ENCODE measurements at places on chromosomes 16 and 17.

- DNase-seq = no peak
Measured at GRCh38 chr17:39229274-39229913, 3.6 kb upstream of the STAC2 start.

GRCh38 chr16:3995001-3995400 lies 114.5 kb upstream of the CREBBP start:
- no peak for DNase-seq

DNA sequence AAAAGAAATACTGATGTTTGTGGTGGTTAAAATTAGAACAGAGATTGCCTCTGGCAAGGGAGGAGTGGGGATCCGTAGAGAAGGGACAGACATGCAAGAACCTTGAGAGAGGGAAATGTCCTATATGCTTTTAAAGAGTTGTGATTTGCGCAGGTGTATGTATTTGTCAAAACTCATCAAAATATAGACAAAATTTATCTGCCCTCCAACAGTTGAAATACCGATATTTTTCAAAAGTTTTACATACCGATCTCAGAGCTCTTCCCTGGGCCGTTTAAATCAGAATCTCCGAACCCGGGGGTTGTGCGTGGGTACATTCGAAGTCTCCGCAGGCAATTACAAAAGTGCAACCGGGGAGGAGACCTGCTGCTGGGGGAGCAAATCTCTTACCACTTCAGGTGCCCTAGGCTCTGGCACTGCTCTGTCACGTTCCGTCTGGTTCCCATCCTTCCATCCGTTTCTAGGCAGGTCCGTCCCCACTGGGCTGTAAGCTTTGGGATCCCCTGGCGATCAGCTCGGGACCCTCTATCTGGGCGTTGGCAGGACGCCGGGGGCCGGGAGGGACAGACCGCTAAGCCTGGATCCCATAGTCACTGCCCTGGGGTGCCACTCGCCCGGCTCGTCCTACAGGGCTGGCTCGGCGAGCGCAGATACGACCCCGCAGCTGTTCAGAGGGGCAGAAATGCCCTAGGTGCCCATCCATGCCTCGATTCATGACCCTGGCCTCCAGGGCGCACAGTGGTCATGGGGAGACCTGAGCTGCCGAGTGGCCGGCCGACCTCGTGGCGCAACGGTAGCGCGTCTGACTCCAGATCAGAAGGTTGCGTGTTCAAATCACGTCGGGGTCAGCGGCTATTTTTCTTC lies 4.2 kb downstream of the BORCS6 start:
- DNase-seq = no peak

DNA sequence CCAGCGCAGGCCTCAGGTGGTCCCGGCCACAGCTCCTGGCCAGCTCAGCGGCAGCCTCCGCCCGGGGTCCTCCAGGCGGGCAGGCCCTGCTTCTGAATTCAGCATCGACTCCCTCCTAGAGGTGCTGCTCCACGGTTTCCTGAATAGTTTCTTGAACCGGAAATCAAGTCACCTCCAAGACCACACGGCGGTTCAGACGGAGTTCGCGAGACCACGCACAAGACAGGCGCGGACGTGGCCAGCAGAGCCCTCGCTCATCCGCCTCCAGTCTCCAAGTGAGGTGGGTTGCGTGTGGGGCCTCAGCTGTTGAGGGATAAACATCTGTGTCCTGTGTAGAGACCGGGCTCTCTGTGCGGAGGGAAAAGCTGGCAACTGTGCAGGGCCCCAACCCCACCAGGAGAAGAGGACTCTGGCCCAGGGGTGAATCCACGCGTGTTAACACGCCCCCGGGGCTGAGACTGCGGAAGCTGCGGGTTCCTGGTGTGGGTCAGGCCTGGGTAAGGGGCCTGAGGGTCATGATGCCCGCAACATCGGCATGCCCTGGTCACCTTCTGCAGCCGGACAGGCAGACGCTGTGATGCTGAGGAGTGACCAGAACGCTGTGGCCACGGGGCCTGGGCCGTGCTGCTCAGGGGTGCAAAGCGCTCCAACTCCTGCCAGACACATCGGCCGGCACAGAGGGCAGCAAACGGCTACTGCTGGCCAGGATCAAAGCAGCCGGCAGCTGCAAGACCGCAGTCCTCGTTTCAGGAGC lies 55.0 kb upstream of the METRNL start:
- no peak for DNase-seq

Data from renal pelvis (tissue), 12 donors.